NCI-H1436 (cell line): ENCODE measurements at places on chromosomes 1 and 21.

- DNase-seq, result peak; percentile 81
Measured at GRCh38 chr1:44842862-44843655, at the start of gene PTCH2. TSS of gene PTCH2 (minus strand) at chr1:44843253. CDS start at chr1:44842932, 321 bp downstream.

- no peak for DNase-seq
Measured at GRCh38 chr1:177341773-177342172, 171.0 kb downstream of the BRINP2 start.

GRCh38 chr1:85884372-85885035 lies 176.3 kb upstream of the ZNHIT6 start:
- no peak for DNase-seq

DNA sequence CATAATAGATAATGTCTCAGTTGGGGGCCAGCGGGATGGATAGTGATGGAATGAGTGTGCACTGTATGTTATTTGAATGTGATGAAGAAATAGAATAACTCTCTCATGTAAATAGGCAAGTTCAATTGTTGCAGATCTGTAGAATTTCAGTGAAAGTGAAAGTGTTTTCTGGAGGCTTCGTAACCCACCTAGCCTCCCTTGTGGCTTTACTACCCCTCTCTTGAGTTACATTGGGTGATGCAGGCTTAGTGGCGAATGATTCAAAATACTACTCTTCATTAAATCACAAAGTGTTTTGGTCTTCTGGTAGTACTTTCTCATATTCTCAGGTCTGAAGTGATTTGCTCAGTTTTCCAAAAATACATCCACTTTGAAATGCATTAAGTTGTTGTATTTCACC lies 411.9 kb downstream of the ZP4 start:
- DNase-seq, result no peak

GRCh38 chr1:61078618-61079295 lies 3.6 kb upstream of the NFIA start:
- DNase-seq, result no peak
